ENCODE measurements at places on chromosomes 2 and 18.

DNA sequence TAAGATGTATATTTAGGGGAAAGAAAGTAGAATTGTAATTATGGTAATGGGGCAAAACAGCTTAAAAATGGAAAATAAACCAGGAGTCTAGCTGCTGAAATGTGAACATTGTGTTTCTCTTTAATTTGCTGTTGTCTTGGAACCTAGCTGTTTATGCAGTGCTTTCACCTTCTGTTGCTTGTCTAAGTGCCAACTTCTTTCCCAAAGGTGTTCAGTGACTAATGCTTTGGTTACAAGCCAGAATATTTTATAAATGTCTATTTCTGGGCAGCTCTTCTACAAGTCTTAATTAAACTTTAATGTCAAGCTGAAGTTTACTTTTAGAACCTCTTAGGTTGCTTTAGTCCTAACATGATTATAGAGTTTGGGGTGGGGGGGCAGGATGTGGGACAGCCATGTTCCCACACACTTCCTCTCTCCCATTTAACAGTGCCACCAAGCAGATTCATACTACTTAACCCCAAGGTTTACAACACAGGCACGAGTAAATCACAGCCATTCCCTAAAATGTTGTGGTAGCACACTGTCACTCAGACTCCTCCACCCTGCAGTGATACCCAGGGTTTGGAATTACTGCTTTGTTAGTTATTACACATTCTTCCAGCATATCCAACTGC, 60.6 kb downstream of the ITGA4 start:
- DNase-seq, result peak; percentile 3

DNA sequence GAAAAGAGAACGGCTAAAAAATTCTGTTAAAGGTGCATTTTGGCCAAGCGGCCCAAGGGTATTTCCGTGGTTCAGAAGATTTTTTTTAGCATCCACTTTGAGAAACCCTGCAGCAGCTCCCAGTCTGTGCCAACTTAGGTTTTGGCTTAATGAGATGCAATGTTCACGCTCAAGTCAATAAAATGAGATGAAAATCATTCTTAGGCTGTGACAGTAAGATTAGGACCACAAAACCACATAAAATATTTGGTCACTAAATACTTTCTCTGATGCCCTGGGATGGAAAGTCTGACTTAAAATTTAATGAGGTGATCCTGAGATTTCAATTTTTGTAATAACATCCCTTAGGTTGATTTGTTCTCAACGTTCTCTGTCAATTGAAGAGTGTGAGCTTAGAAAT, 74.2 kb upstream of the FHL2 start:
- no peak for DNase-seq

GRCh38 chr2:20346565-20347381, 3.9 kb downstream of the PUM2 start:
- no peak for DNase-seq

DNA sequence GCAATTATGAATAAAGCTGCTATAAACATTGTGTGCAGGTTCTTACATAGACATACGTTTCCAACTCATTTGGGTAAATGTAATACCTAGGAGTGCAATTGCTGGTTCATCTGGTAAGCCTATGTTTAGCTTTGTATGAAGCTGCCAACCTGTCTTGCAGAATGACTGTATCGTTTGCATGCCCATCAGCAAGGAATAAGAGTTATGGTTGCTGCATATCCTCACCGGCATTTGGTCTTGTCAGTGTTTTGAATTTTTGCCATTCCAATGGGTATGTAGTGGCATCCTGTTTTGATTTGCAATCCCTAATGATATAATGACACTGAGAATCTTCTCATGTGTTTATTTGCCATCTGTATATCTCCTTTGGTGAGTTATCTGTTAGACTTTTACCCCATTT, 20.7 kb downstream of the CCDC150 start:
- DNase-seq, result no peak

DNA sequence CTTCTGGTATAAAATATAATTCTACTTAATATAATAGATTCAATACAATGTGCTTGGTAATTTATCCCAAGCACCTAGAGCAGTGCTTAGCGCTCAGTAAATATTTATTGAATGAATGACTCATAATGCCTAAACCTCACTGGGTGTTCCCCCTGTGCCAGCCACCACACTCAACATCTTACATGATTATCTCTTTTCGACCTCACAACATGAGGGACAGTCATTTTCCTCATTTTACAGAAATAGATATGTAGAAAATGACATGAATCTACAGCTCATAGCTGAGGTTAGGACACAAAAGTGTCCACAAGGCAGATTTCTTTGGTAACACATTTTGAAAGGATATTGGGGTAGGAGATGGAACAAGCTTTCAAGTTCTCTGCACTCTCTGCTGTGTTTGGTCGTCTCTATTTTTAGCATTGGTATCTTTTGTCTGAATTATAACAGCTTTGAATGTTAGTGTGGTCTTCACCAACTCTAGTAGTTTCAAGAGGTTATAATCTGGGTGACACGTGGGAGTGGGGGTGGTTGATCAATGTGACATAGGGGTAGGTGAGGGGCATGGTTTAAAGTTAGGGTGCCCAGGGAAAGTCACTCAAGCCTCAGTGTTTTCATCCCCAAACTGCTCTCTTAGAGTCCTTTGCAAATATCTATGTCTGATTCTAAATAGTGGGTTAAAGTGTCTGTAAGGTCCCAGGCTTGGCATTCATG, 9.8 kb downstream of the MYOM1 start:
- no peak for DNase-seq

- DNase-seq, result no peak
Measured at GRCh38 chr18:23502516-23503037, 734 bp upstream of the RMC1 start.

DNA sequence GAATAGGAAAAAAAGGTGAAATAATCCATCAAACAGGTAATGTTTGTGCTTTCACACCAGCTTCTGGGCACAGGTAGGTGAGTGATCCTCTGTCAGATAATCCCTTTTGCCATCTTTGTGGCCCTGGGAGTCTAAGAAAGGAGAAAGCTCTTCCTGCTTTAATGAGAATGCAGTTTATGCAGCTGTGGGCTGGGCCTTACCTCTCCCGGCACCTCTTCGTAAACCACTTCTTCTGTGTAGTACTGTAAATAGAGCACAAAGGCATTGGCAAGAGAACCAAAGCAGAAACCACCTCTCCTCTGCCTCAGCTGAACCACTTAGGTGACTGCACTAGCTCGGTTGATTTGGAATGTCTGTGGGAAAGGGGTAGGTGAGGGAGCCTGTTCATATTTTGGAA, 4.9 kb downstream of the NEB start:
- DNase-seq, result no peak

DNA sequence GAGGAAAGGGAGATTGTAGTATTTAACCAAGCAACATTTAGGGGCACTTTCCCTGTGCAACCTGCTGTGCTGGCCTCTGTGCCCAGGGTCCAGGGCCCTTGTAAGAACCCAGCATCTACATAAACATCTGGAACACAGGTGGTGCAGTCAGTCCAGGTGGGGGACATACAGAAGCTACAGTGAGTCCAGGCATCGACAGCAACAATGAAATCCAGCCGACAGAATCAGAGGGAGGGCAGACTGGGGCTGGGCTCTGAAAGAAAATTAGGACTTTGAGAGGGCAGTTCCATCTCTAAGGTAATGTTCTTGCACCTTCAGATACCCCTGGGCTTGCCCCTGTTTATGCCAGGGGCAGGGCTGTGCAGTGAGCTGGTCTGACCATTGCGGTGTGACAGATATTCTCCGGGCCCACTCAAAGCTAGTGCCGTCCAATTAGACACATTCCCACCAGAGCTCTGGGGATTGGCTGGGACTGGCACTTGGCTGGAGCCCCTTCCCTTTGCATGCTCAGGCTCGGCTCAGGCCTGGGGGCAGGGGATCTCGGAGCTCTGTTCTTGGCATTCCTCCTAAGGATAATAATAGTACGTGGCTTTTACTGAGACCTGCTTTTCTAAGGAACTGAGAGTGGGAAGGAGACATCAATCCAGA, 5.4 kb downstream of the LBH start:
- no peak for DNase-seq

- DNase-seq, result no peak
Measured at GRCh38 chr2:207935991-207936370, 89.3 kb downstream of the PLEKHM3 start.

- no peak for DNase-seq
Measured at GRCh38 chr2:151289972-151290866, 751 bp upstream of the NMI start.

DNA sequence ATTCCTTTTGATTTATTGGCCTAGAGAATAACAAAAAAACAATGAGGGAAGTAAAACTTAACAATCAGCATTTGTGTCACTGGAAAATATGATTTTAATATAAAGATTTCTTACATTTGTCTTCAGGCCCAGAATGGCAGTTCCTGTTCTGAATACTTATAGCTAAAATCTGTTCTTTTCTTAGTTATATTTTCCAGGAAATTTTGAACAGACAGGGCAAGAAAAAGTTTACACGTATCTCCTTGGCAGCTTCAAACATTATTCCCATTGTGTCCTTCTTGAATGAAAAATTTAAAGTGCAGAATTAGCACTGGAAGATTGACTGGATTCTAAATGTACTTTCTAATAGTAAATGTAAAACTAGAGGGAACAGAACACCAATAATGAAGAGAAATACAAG, 1454.0 kb upstream of the PIK3C3 start:
- DNase-seq, result no peak

- DNase-seq, result peak; percentile 23
Measured at GRCh38 chr2:136381722-136382633, 264.0 kb upstream of the CXCR4 start.

- no peak for DNase-seq
Measured at GRCh38 chr2:113776949-113777348, 20.5 kb upstream of the SLC35F5 start.

All from activated T-cell treated with anti-CD3 and anti-CD28 coated beads for 4 hours (primary cell).